ENCODE measurements at places on chromosomes 16 and 17.
A peak's percentile ranks its signal among the peaks of the same experiment; 100 is the strongest.

GRCh38 chr16:56930486-56931270 lies 1.3 kb upstream of the HERPUD1 start:
- DNase-seq = peak; percentile 44

DNA sequence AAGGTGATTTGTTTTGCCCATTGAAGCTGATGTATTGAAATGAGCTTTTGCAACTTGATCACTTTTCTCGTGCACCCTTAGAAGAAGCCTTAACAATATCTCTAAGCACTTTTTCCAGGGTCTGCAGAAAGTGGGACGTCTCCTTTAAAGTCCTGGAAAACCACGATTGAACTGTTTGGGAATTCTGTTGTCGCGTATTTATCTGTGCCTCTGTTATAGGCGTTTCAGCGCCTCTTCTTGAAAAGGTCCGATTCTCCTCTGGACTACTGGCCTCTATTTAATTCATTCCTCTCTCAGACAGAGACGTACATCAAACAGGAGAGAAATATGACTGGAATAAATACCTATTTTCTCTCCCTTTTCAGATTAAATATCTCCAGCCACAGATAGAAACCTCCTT lies 262.4 kb upstream of the PSMD7 start:
- no peak for DNase-seq

- no peak for DNase-seq
Measured at GRCh38 chr17:14621826-14622614, 321.1 kb downstream of the HS3ST3B1 start.

- no peak for DNase-seq
Measured at GRCh38 chr16:85699628-85700027, 10.9 kb upstream of the GINS2 start.

GRCh38 chr17:16352303-16352666 lies 984 bp downstream of the CENPV start:
- DNase-seq = no peak

- DNase-seq = no peak
Measured at GRCh38 chr17:66564992-66565465, 262.6 kb downstream of the PRKCA start.

GRCh38 chr16:89582614-89583196 lies 7.1 kb downstream of the CPNE7 start:
- no peak for DNase-seq

- peak; percentile 27 for DNase-seq
Measured at GRCh38 chr17:17079761-17080160, 37.5 kb downstream of the MPRIP start.

DNA sequence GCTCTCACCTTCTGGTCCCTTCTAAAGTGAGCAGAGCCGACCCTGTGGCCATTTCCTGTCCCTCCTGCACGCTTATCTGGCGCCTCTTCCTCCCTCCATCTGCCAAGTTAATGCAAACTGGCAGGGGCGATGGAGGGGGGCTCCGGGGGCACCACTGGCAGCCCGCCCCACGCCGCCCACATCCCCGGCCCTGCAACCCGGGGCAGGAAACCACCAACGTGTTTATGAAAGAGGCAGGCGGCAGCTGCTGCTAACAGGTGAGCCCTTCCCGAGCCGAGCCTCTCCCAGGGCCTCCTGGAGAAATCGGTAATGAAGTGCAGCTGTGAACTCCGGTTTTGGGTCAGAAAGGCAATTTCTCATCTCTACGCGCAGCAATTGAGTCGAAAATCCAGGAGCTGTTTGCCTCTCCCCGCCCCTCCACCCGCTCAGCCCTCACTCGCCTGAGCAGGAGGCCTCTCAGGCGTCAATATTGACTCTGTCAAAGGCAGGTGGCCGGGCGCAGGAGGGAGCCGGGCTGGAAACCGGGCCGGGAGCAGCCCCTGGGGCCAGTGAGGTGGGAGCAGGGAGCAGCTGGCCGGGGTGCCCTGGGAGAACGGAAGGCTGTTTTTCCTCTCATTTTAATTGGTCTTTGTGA lies 164.4 kb upstream of the GSE1 start:
- peak; percentile 79 for DNase-seq

GRCh38 chr17:81128774-81129173 lies 36.5 kb upstream of the PVALEF start:
- no peak for DNase-seq

DNA sequence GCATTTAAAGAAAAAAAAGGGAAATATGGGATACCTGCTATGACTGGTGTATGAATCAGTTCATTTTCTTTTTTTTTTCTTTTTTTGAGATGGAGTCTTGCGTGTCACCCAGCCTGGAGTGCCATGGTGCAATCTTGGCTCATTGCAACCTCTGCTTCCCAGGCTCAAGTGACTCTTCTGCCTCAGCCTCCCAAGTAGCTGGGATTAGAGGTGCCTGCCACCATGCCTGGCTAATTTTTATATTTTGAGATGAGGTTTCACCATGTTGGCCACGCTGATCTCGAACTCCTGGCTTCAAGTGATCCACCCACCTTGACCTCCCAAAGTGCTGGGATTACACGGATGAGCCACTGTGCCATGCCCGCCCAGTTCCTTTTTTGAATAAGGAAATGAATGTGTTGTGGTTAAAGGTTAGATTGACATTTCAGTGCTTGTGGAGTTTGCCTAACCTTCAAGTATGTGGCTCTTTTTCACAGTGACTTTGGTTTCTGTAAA lies 7.7 kb downstream of the HAPSTR1 start:
- DNase-seq = no peak

DNA sequence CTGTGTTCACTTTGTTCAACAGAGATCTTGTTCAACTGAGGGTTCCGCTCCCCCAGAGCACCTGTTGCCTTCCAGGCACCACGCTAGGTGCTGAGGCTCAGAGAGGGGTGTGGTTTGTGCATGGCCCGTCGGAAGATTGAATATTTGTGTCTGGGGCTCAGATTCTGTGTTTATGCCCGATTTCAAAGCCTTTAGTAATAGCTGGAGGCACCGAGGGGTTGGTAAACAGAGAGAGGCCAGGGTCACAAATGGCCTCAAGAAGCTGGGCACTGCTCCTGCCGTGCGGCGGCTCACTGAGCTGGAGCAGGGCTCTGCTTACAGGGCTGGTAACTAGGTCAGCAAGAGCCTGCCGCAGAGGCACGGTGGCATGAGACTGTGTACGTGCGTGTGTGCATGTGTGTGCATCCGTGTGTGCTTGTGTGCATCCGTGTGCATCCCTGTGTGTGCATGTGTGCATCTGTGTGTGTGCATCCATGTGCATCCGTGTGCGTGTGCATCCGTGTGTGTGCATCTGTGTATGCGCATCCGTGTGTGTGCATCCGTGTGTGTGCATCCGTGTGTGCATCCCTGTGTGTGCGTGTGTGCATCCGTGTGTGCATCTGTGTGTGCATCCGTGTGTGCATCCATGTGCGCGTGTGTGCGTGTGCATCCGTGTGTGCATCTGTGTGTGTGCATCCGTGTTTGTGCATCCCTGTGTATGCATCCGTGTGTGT lies 5.4 kb downstream of the ITGAE start:
- DNase-seq = no peak

DNA sequence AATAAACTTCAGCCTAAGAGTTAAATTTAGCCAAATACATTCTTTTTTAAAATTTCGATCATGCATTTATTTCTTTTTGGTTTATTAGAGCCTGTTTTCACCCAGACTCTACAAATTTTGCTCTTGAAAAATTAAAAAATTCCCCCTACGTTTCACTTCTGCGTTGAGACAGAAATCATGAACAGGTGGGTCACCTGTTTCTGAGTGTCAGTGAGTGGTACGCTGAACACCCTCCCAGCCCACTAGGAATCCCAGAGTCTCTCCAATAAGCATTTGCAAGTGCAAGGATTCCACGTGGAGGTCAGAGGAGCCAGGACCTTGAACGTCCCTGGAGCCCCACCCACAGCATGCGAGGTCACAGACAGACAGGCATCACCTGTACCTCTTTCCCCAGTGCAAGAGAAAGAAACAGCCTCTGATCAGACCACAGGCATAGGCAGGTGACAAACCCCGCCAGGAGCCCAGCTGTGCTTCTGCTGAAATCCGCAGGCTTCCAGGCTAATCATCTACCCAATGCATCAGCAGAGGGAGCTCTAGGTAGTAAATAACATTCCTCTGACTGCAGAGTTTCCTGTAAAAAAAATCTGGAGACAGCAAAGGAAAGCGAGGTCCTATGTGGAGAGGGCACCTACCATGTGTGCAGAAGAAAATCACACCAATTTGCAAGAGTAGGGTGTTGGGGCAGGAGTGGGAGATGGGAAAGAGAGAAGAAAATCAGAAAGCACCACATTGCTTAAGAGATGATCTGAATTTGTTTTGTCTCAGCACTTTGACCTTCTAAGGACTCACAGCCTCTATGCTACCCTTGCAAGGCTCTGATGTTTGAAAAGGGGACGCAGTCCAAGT lies 5.9 kb upstream of the XYLT1 start:
- peak; percentile 56 for DNase-seq

DNA sequence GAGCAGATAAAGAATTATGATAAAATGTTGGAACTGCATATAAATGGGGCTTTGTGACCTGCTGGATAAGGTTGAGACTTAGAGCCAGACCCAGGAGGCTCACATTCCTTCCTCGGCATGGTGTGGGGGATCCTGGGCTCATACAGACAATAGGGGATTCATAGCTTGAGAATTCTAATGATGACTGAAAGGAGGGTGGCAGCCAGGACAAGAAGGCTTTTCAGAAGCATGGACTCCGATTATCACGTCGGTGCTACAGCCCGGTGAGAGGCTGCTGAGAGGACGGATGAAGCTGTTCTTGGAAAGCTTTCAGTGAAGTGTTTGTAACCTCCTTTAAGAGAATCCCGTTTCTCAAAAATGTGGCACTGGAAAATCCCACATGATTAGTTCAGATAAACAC lies 167.2 kb downstream of the ANKFN1 start:
- no peak for DNase-seq

DNA sequence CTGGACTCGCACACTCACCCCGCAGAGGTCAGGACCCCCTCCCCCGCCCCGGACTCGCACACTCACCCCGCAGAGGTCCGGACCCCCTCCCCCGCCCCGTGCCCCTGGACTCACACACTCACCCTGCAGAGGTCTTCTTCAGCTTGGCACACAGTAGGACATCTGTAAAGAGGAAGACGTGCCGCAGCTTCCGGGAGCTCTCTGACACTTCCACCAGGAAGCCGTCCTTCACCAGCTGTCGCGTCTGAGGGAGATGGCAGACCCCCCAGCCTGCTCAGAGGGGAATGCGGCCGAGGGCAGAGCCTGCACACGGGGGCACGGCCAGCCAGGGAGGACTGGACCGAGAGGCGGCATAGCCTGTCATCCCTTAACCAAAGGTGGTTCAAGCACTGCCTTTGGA lies 72.9 kb downstream of the TIMM22 start:
- no peak for DNase-seq

DNA sequence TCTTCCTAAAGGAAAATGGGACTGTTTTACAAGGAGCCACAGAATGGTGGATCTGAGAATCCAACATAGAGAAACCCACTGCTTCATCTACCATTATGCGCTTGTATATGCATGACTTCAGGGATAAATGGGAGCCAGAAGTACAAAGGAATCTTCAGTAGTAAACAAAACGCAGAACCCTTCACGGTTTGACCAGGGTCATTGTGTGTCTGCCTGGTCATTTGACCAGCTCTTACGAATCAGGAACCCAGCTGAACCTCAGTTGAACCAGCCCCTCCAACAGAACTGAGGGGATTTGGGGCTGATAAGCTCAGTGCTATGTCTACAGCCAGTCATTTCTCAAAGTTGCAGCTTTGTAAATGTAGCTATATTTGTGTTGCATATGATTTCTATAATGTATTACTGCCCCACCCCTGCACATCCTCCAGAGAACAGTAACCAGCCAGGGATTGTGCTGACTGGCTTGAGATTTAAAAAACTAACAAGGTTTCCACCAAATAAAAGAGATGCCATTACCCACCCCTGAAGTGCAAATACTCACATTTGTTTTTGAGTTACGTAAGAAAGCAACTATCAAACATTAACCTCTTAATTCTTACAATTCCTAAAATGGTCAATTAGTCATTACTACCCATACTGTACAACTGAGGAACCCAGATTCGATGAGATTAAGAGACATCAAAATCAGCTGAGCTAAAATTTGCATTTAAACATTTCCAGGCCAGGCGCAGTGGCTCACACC lies 6.3 kb downstream of the CMTM4 start:
- no peak for DNase-seq

DNA sequence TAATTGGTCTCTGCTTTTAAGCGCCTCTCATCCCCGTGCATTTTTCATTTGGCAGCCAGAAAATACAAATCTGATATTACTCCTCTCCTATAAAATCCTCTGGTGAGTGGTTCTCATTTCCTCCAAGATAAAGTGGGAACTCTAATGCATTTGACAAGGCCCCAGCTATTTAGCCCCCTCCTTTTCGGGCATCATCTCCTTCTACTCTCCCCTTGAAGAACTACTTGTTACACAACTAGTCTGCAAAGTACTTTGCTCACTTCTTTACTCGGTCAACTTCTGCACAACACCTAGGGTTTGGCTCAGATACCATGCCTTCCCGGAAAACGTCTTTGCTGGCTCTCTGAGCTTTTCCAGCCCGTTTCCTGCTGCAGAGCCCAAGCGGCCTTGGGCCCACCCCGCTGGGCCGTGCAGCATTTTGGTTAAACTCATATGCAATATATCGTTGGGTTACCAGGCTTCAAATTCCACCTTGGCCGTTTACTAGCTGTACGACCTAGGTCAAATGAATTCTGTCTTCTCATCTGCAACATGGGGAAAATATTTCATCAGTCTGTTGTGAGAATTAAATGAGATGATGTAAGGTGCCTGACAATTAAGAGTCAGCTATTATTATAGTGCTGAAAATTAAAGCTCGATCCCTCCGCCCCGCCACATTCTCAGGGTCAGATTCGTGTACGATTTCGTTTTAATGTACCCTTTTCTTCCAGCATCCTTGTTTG lies 883 bp upstream of the TAF15 start:
- no peak for DNase-seq

- no peak for DNase-seq
Measured at GRCh38 chr16:73329358-73330286, 281.7 kb upstream of the ZFHX3 start.

DNA sequence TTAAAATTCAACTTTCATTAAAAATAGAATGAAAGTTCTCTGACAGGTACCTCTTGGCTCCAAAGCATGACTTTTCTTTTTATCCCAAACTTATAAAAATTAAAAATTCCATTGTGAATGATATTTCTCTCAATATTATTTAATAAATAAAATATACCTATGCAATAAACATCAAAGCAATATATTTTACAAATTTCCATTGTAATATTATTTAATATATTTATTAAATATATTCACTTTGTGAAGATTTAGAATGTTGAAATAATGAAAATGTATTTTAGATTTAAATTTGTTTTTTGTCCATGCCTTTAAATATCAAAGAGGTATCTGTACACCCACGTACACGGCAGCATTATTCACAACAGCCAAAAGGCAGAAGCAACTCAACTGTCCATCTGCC lies 147.8 kb downstream of the CEP112 start:
- DNase-seq = no peak
